ENCODE measurements at places on chromosomes 3 and 15.

DNA sequence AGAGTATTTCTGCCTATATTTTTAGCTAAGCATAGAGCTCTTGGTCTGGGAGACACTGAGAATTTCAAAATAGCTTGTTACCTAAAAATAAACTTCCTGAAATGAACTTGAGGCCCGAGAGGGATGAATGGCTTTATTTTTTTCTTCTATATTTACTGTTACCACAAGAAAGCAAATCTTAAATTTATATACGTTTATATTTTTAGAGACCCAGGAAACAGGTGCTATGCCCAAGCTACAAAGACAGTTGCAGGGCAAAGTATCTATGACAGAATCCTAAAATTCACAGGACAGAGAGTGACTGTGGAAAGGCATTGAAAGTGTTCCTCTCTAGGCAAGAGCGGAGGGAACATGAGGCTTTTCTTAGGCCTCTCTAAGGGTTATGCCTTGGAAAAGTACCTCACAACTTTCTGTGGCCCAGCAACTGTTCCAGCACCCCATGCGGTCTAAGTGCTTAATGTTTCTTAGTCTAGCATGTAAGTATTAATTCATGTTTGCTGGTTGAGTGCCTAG is 36.5 kb downstream of the TGFBR2 start:
- DNase-seq: no peak

GRCh38 chr3:193895409-193895808 is 240.5 kb upstream of the HES1 start:
- DNase-seq: no peak

DNA sequence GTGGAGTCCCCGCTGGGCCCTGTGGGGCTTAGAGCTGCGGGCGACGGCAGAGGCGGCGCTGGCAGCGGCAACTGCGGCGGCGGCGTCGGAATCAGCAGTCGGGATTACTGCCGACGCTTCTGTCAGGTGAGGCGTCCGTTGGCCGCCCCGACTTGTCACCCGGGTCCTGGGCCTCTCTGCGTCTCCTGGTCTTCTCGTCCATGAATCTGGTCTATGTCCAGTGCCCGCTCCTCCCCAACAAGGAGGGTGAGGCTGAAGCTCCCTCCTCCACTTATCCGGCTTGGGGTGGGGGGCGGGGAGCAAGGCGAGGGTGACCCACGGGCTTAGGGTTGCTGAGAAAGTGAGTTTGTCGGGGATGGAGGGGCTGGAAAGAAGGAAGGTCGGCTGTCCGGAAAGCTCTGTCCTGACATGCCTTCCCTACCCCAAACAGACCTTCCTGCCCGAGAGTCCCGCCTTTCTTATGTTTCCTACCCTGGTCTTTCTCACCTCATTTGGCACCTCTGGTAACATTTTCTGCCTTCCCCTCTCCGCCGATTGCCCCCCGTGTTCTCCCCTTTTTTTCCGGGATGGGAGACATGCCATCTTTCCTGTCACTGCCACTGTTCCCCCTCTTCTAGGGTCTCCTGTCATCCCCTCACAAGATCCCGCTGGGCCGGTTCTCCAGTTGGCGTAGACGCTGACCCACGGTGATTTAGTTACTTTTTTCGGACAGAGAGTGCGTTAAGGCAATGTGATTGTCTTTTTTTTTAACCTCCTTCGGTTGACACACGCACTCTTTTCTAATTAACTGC is 520 bp downstream of the ZNF654 start:
- no peak for DNase-seq

DNA sequence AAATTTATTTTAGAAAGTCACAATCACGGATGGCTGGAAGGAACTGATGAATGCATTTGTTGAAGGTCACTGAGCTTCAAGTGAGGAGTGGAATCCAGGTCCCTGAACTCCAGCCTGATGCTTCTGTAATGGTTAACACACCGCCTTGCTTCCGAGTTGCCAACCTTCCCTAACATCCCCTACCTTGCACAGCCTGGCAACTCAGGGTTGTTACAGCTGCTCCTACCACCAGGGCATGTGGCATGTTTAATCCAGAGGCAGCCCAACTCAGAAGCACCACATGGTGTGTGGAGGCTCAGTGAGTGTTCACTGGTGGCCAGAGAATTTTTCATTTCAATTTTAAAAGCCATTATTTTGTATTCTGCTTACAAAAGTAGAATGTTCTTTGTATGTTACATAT is 4.9 kb downstream of the TM2D3 start:
- DNase-seq: no peak

- DNase-seq: no peak
These were observed 48.1 kb downstream of the CASR start for GRCh38 chr3:122231465-122232157.

- peak; percentile 53 for DNase-seq
These were observed at the start of gene SLC9A9 for GRCh38 chr3:143847787-143848631. TSS of gene SLC9A9 (minus strand) at chr3:143848468. CDS start at chr3:143848322, 146 bp downstream.

DNA sequence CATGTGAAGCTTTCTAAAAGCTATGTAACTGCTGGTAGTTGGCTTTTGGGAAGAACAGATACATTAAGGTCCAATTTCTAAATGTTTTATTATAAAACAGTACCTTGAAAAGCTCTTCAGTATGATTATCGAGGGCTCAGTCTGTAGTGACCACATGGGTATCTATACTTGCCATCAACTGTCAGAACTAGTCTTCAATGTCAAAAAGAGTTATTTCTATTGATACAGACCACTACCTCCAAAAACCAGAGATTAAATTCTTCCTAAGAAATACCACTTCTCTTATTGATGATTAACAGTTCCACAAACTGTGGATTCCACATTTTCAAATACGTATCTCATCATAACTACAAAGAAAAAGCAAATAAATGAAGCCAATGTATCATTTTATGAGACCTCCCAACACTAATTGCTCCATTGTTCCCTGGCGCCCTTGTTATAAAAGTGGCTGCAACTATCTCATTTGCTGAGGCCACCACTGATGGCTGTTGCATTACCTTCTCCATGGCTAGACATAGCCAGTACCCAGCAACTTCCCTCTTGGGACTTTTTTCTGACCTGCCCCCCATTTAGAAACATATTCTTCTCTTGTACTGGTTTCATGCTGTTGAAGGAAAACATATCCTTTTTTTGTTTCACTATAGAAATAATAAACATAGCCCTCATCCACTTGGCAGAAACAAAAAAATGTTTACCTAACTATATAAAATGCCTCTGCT is 33.9 kb upstream of the MBNL1 start:
- no peak for DNase-seq

- DNase-seq: no peak
These were observed 8.0 kb downstream of the DNAJA4 start for GRCh38 chr15:78272316-78272715.
